ENCODE measurements at places on chromosomes 3 and 15.

DNA sequence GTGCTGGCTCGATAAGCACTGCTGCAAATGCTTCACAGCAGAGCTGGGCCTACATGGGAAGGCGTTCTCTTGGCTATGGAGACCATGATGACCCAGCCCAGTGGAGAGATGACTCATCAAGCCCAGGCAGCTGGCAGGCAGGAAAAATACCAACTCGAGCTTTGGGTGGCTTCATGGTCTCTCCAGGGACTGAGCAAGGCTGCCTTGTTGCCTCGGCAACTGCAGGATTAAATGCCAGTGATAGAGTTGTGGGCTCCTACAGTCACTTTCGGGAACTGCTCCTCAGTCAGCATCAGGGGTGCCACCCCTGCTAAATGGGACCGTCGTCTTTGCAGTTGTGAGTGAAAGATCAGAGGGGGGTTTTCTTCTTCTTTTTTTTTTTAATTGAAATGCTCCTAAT lies 54.6 kb upstream of the MYZAP start:
- no peak for DNase-seq

- DNase-seq = no peak
Measured at GRCh38 chr3:52831500-52832301, 1.2 kb upstream of the ITIH4 start.

DNA sequence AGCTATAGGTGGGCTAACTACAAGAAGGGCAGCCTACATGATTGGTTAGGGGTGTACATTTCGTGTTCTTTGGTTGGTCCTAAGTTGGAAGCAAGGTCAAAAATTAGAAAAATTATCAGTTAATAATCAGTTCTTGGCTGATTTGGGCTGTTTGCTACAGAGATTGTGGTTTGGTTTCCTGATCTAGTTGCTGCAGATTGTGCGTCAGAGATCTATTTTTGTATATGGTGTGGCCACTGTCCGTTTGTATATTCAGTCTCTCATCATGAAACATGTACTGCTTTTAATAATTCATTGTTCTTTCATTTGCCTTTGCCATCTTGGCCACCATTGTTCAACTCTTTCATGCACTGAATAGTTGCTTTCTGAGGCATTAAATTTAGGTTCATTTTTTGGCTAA lies 80.9 kb downstream of the LRRC3B start:
- no peak for DNase-seq

DNA sequence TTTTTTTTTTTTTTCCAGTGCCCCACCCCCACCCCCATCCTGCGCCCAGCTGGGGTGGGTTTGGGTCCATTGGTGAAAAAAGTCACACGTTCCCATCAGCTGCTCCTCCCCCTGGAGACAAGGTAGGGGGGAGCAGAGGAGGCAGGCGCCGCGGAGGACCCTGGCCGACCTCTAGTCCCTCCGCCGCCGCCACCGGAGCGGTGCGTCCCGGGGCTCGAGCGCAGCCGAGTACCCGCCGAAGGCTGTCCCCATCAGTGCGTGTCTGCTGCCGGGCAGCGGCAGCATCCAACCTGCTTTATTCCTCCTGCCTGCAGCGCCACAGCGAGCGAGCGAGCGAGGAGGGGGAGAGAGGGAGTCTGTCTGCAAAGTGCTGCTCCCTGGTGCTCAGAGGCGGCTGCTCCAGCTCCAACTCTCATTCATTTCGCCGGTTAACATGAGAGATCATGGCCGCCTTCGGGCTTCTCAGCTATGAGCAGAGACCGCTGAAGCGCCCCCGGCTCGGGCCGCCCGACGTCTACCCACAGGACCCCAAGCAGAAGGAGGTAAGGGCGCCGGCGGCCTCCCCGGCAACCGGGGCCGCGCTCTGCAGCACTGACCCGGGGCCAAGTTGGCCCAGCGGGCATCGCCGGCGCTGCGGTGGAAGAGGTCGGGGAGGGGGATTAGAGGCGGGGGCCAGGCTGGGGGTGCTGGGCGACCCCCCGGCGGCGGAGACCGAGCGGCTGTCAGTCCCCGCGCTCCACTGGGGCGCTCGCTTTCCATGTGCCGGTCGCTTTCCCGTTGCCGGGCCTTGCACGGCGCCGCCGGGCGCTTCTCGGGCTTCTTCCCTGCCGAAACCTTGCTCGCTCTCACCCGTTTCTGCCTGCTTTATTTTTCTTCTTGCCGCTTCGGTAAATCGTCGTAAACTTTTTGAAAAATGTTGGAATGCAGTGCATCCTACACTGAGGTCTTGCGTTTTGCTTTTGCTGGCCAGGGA lies 1.3 kb downstream of the MED12L start:
- DNase-seq = peak; percentile 60

- DNase-seq = peak; percentile 13
Measured at GRCh38 chr3:88151358-88151757, 1.6 kb downstream of the C3orf38 start.

DNA sequence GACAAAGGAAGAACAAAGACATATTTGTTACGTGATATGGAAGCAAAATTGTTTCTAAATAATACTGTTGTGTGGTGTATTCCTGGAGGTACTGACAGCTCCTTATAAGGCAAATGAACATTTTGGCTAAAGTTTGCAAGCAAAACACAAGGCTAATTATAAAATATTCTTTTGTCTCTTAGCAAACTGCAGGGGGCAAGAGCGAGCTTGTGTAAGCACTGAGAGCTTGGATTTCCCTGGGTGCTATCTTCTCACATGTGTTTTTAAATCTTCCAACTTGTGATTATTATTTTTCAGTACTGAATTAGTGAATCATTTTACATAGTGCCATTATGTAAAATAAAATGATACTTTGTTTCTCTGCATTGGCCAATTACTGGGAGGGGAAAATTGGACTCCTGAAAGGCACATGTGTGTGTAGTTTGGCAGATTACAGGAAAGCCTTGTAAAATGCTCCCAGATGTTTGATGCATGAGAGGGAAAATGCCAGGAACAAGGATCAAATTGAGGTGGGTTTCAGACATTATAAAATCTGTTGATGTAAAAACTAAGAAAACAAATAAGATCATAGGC lies 611.5 kb downstream of the AGBL1 start:
- DNase-seq = no peak

GRCh38 chr3:21042184-21042583 lies 708.8 kb downstream of the ZNF385D start:
- no peak for DNase-seq

- DNase-seq = no peak
Measured at GRCh38 chr3:120101624-120102023, 7.4 kb upstream of the GSK3B start.

DNA sequence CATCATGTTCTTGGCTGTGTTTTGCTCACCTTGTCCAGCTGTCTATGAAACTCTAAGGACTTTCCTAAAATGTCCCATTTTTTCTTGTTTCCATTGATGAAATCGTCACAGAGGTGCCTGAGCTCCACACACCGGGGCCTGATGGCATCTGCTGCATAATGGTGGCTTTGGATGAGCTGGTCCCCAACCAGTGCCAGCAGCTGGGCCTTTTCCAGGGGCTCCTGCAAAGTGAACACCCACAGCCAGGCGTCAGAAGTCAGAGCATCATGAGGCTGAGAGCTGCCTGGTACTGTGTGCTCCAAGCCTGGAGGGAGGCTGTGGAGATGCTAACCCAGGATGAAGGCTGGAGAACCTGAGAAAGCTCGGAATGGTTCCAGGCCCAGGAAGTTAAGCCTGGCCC lies 46.9 kb downstream of the B3GNT5 start:
- DNase-seq = no peak

GRCh38 chr15:71743861-71744382 lies 66.4 kb upstream of the NR2E3 start:
- peak; percentile 56 for DNase-seq

DNA sequence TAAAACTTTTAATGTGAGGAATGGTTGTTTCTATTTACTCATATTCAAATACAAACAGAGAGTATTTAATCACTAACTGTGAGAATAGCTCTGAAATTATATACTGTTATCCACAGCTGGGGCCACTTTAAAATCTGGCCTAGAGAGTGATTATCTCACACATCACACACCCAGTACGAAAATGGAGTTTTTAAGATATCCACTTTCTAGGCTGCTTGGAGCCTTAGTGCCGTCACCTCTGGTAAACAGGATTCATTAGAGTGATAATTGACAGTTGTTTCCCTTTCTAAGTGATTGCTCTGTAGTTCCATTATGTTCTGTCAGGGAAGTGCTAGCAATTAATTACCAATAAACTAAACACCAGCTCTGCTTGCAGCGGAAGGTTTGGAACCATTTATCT lies 942.4 kb downstream of the FHIT start:
- DNase-seq = no peak

All from CD4-positive, alpha-beta T cell treated with Interleukin-15 for 4 hours (primary cell).